Activated naive CD4-positive, alpha-beta T cell treated with anti-CD3 and anti-CD28 coated beads, Interleukin-2, amount 10 ng/mL, durations not matched to agents 7 days and 5 days (primary cell): ENCODE measurements at places on chromosomes 5 and 9.

GRCh38 chr9:94974154-94974879 is 247.8 kb downstream of the AOPEP start:
- no peak for DNase-seq

- peak; percentile 60 for DNase-seq
These were observed 129.8 kb upstream of the IFNE start for GRCh38 chr9:21611891-21612290.

GRCh38 chr5:154276261-154276972 is 85.9 kb downstream of the GALNT10 start:
- DNase-seq = no peak

GRCh38 chr9:127968700-127969383 is 11.9 kb downstream of the EEIG1 start:
- DNase-seq = peak; percentile 21

GRCh38 chr9:108167136-108167900 is 677.7 kb upstream of the KLF4 start:
- no peak for DNase-seq

DNA sequence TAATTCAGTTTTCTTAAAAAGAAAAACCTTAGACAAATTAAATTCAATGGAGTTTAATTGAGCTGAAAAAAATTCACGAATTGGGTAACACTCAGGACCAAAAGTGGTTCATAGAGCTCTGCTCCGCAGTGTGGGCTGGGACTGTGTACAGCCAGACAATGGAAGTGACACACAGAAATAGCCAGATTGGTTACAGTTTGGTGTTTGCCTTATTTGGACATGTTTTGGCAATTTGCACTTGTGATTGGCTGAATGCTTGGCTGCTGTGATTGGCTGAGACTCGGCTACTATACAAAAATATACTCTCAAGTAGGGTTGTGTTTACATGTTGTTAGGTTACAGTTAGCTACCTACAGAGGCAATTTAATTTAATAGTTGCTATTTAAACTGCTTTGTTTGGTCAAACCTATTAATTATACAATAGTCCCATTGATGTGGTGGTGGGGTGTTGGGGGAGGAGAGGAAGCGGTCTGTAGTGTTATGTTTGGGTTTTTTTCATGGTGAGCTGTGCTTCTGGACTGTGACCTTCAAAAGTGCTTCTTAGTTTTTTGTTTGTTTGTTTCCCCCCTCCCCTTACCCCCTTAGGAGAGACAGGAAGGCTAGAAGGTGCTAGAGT is 95.2 kb downstream of the CNTLN start:
- no peak for DNase-seq

DNA sequence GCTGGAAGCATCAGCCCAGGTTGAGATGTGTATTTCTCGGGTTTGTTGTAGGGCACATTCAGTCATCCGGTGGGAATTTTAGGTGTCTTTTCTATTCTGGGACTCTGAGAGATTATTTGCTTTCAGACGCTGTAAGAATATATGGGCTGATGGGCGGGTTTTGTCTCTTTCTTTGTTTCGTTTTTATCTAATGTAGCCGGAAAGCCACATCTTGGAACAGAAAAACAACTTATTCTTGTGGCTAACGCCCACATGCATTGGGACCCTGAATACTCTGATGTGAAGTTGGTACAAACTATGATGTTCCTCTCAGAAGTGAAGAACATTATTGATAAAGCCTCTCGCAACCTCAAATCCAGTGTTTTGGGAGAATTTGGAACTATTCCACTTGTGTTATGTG is 22.4 kb downstream of the SCGB3A1 start:
- no peak for DNase-seq

DNA sequence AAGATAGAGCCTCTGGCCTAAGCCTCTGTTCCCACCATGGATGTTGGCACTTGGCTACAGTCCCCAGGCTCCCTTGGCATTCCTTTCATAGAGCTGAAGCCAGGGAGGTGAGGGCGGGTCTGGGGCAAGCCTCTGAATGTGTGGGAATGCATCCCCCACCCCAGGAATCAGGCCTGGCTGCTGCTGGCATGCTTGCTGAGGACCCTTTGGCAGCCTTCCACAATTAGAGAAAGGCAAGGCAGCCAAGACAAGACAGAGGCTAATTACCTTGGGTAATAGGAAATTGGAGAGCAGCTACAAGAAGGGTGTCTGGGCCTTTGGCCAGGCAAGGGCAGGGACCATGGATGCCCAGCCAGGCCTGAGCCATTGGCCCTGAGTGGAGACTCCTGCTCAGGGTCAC is 204.4 kb upstream of the TRIM32 start:
- DNase-seq = no peak

GRCh38 chr9:18542837-18543405 is 69.0 kb downstream of the ADAMTSL1 start:
- DNase-seq = no peak

- no peak for DNase-seq
These were observed 107.8 kb upstream of the PRLR start for GRCh38 chr5:35338157-35338453.

- DNase-seq = no peak
These were observed 65.0 kb downstream of the ROR2 start for GRCh38 chr9:91884696-91885687.

GRCh38 chr9:131784748-131785501 is 45.0 kb upstream of the RAPGEF1 start:
- no peak for DNase-seq

GRCh38 chr9:8821910-8822666 is 1022.5 kb upstream of the DMAC1 start:
- DNase-seq = no peak

GRCh38 chr9:536597-537511 is 304.6 kb upstream of the DMRT1 start:
- peak; percentile 27 for DNase-seq

DNA sequence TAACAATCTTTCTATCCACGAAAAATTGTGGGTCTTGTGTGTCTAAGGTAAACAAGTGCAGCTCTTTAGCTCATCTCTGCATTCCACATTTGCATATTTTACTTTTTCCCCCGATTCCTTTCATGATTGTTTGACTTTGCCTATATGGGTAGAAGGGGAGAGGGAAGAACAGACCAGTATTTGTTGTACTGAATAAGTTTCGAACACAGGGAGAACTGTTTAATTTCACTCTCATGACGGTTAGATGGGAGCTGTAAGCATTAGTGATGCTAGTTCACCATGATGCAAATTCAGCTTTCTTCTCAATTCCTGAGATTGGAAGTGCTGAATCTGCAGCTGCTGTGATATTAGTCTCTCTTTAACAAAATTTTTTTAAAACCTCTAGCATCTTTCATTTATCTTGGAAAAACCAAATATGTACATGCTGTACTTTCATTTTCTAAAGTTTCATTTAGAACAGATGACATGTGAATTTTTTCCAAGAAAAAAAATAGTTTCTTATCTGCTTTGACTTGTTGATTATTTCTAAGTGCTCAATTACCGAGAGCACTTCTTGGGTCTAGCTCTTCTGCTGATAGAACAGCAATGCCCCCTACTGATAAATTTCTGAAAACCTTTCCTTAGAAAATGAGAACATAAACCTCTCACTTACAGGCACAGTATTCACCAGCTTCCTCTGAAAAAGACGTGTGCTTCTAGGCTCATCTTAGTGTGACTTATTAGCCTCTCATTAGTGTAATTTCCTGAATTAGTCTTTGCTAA is 149.5 kb downstream of the BAAT start:
- no peak for DNase-seq

DNA sequence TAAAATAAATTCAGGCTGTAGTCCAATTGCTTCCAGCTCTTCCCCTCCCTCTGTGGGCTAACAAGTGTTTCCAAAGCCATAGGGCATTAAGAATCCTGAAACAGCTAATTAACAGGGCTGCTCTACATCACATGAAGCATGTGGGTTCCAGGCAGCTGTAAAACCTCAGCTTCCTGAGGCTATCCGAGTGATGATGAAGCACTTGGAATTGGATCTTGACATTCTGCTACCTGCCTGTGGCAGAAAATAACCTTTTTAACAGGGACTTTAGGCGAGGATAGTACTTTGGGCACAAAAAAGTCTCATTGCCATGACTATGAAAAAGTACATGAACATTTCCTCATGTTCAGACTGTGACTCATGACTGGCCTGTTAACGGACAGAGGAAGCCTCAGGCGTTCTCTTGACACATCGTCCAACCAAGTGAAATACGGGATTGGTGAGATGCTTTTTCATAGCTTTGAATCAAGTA is 107.2 kb downstream of the PDE4D start:
- no peak for DNase-seq
